Peyer's patch (tissue), 4 donors: ENCODE measurements at places on chromosomes 5 and 9.

- no peaks in the 10 kb centered on the region for H3K4me1 ChIP-seq
- no peak overlapping the region for H3K27ac ChIP-seq
- no peak overlapping the region for H3K4me3 ChIP-seq
- DNase-seq: no peak
- no peaks in the 10 kb centered on the region for H3K36me3 ChIP-seq
These were observed 166.5 kb downstream of the FGF18 start for GRCh38 chr5:171585981-171586380.

GRCh38 chr5:43773478-43773844 lies 170.5 kb downstream of the NNT start:
- no peak overlapping the region for H3K4me3 ChIP-seq
- H3K36me3 ChIP-seq: no peaks in the 10 kb centered on the region
- no peak for DNase-seq
- H3K4me1 ChIP-seq: no peaks in the 10 kb centered on the region
- no peaks in the 10 kb centered on the region for H3K27me3 ChIP-seq
- H3K27ac ChIP-seq: no peak overlapping the region

DNA sequence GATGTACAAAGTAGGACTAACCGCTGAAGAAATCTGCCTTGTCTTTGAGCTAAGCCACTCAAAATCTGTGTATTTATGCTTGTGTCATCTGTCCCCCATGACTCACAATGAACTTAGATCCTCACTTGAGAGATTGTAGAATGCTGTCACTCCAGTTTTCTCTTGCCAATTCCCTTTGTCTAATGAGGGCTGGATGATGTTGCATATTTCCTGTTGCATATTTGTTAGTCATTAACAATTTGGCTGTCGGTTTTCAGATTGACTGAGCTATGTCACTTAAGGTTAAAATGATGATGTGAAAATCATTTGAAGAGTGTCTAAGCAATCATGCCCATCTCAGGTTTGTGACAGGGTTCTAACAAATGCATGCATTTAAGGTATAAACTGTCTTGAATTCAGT lies 481.7 kb downstream of the CDH10 start:
- no peaks in the 10 kb centered on the region for H3K36me3 ChIP-seq

GRCh38 chr9:38294220-38294960 lies 98.1 kb upstream of the ALDH1B1 start:
- no peak for DNase-seq
- no peak overlapping the region for H3K4me3 ChIP-seq
- no peaks in the 10 kb centered on the region for H3K36me3 ChIP-seq
- H3K27ac ChIP-seq: no peak overlapping the region
- H3K27me3 ChIP-seq: no peaks in the 10 kb centered on the region

DNA sequence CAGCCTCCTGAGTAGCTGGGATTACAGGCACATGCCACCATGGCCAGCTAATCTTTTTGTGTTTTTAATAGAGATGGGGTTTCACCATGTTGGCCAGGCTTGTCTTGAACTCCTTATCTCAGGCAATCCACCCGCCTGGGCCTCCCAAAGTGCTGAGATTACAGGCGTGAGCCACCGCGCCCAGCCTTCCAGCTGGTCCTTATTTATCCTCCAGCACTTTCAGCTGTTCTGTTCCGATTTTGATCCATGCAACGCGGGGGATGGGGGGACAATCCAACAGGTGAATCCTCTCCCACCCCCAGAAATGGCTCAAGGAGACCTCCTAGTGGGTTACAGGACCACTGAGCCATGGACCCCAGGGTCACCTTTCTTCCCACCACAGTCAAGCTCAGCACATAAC lies 14.7 kb upstream of the CDKN2AIPNL start:
- no peaks in the 10 kb centered on the region for H3K36me3 ChIP-seq
- DNase-seq: no peak
- H3K27ac ChIP-seq: no peak overlapping the region
- no peaks in the 10 kb centered on the region for H3K27me3 ChIP-seq
- no peak overlapping the region for H3K4me3 ChIP-seq

DNA sequence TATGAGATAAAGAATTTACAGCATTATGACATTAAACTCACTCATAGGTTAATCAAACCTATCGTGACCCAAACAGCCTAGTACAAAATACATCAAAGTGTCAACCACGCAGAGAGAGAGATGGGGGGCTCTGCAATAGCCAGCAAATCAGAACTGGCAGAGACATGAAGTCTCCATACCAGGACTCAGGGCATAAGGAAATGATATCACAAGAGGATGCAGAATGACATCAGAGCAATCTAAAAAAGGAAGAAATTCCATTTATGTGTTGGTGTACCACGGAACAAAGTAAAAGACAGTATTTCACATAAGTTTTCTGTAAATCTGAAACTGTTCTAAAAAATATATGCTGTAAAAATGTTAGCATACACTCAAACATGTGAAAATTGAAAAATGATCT lies 24.6 kb downstream of the BICD2 start:
- H3K27me3 ChIP-seq: no peaks in the 10 kb centered on the region
- H3K36me3 ChIP-seq: no peaks in the 10 kb centered on the region
- no peak for DNase-seq

DNA sequence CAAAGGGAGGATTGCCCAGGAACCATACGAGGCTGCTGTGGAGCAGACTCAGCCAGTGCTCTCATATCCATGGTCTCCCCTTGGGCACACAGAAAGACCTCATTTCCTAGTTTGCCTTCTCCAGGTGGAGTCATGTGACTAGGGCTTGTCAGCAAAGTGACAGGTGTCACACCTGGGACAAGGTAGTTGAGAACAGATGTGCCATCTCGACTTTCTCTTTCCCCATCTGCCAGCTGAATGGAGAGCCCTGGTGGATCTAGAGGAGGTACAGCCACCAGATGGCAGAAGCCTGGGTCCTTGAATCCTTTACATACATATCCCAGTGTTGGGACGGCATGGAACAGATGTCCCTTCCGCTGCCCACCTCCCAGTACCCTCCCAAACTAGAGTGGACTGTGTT lies 42.9 kb upstream of the ALDOB start:
- no peak overlapping the region for H3K27ac ChIP-seq
- H3K27me3 ChIP-seq: no peaks in the 10 kb centered on the region
- no peak for DNase-seq
- no peak overlapping the region for H3K4me3 ChIP-seq
- H3K36me3 ChIP-seq: no peaks in the 10 kb centered on the region
- no peaks in the 10 kb centered on the region for H3K4me1 ChIP-seq

GRCh38 chr9:121557581-121558447 lies 58.2 kb upstream of the GGTA1 start:
- H3K36me3 ChIP-seq: no peaks in the 10 kb centered on the region
- H3K27ac ChIP-seq: peak overlapping the region; percentile 36
- no peak overlapping the region for H3K4me3 ChIP-seq
- H3K4me1 ChIP-seq: no peaks in the 10 kb centered on the region
- H3K27me3 ChIP-seq: no peaks in the 10 kb centered on the region

GRCh38 chr5:855771-856530 lies 5.2 kb upstream of the ZDHHC11 start:
- DNase-seq: no peak
- no peaks in the 10 kb centered on the region for H3K36me3 ChIP-seq
- H3K27ac ChIP-seq: no peak overlapping the region
- H3K4me3 ChIP-seq: no peak overlapping the region

GRCh38 chr9:130143279-130143893 lies 28.8 kb upstream of the NCS1 start:
- H3K4me3 ChIP-seq: no peak overlapping the region
- DNase-seq: no peak
- no peak overlapping the region for H3K27ac ChIP-seq
- no peaks in the 10 kb centered on the region for H3K27me3 ChIP-seq
- H3K36me3 ChIP-seq: no peaks in the 10 kb centered on the region

DNA sequence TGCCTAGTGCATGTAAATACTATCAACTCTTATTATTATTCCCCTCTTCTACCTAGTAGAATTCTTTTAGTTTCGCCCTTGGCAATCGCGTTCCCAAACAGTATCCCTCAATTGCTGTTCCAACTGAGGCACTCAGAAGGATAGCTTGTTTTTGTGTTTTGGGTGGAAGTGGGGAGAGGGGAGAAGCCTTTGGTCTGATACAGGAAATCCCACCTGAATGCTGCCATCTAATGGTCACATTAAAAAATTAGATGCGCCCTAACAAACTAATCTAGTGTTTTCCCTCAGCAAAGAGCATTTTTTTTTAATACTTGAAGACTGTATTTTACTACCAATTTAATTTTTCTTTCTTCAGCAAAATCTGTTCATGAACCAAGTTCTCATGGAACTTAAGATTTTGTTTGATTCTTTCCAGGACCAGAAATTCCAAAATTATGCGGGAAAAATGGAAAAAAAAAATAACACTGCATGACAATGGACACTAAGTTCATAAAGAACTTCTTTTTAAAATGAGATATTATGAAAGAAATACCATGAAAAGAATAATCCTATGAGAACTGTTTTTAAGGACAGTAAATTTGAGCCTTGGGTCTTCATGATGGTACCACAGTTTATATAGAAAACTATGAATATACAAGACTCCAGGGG lies 22.2 kb upstream of the GLDC start:
- no peaks in the 10 kb centered on the region for H3K36me3 ChIP-seq
- no peak overlapping the region for H3K27ac ChIP-seq
- no peak overlapping the region for H3K4me3 ChIP-seq
- no peak for DNase-seq
- no peaks in the 10 kb centered on the region for H3K27me3 ChIP-seq

- no peaks in the 10 kb centered on the region for H3K4me1 ChIP-seq
- no peaks in the 10 kb centered on the region for H3K36me3 ChIP-seq
- DNase-seq: no peak
- no peaks in the 10 kb centered on the region for H3K27me3 ChIP-seq
- H3K4me3 ChIP-seq: no peak overlapping the region
These were observed 26.8 kb downstream of the ZNF346 start for GRCh38 chr5:177049285-177049684.

DNA sequence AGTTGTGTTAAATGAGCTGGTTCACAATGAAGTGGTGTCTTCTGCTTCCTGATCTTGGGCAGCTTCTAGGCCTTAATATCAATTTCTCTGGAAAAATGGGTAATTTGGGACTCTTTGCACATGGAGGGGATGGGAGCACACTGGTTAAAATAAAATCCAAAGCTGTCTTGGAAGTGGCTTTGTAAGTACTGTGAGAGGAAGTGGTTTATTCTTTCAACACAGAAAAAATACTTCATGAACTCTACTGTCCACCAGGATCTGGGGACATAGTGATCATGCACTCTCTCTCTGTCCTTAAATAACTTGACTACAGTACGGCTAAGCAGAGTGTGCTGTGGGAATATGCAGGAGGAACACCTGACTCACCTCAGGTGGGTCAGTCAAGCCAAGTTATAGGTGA lies 2.4 kb downstream of the PCYOX1L start:
- no peak overlapping the region for H3K27ac ChIP-seq
- no peak overlapping the region for H3K4me3 ChIP-seq
- H3K36me3 ChIP-seq: no peaks in the 10 kb centered on the region
- H3K4me1 ChIP-seq: peaks cover 3% of the 10 kb centered on the region
- H3K27me3 ChIP-seq: no peaks in the 10 kb centered on the region

- H3K36me3 ChIP-seq: no peaks in the 10 kb centered on the region
- no peak for DNase-seq
- H3K4me1 ChIP-seq: no peaks in the 10 kb centered on the region
- H3K4me3 ChIP-seq: no peak overlapping the region
These were observed 92.7 kb downstream of the TRIO start for GRCh38 chr5:14235872-14236271.

DNA sequence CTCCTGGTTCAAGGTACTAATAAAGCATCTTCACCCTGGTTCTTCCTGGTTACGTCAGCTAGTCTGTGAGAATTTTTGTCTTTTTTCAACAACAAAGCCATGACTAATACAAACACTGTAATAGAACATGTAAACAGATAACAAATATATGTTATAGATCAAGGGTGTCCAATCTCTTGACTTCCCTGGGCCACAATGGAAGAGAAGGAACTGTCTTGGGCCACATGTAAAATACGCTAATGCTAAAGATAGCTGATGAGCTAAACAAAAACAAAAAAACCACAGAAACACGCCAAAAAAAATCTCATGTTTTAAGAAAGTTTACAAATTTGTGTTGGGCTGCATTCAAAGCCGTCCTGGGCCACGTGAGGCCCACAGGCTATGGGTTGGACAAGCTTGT lies 124.5 kb upstream of the GNA14 start:
- DNase-seq: no peak
- no peaks in the 10 kb centered on the region for H3K4me1 ChIP-seq
- no peak overlapping the region for H3K4me3 ChIP-seq
- no peaks in the 10 kb centered on the region for H3K36me3 ChIP-seq
- H3K27me3 ChIP-seq: no peaks in the 10 kb centered on the region
- no peak overlapping the region for H3K27ac ChIP-seq

- H3K27me3 ChIP-seq: no peaks in the 10 kb centered on the region
- H3K36me3 ChIP-seq: no peaks in the 10 kb centered on the region
- H3K4me1 ChIP-seq: no peaks in the 10 kb centered on the region
- no peak overlapping the region for H3K4me3 ChIP-seq
These were observed 22.3 kb upstream of the SSBP2 start for GRCh38 chr5:81773161-81773560.

DNA sequence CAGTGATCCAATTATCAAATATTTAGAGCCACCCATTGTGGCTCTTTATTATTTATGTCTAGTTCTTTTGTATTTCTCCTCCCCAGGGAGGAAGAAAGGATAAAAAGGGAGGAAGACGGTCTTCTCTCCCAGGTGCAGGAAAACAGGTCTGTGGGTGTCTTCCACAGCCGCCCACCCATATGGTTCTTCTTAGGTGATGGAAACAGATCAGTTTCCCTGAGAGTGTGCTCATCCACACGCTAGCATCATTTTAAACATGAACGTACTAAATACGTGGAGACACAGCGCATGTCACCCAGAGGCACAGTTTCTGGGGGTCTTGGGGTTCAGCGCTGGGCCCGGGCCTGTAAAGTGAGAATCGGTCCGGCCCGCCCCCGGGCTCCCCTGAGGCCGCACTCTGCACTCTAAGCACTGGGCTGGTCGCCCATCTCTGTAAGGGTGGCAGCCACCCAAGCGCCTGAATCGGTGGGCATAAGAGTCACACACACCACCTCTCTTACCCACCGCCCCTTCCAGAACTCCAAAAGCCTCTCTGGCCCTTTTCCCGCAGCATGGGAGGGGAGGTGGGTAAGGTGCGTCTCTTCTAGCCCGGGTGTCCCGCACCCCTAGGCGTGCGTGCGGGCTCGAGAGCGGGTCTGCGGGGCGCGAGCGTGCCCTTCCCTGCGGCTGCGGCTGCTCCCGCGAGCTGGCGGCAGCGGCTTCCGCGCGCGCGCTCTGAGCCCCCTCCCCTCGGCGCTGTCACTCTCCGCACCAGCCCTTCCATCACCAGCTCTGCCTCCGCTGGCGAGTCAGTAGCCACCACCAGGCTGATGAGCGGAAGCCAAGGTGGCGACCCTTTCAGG lies 1.3 kb downstream of the PTCH1 start:
- no peaks in the 10 kb centered on the region for H3K4me1 ChIP-seq
- no peak for DNase-seq
- no peaks in the 10 kb centered on the region for H3K36me3 ChIP-seq
- no peaks in the 10 kb centered on the region for H3K27me3 ChIP-seq
- H3K4me3 ChIP-seq: peak overlapping the region; percentile 83
- H3K27ac ChIP-seq: peak overlapping the region; percentile 87

GRCh38 chr5:67976891-67977601 lies 238.5 kb upstream of the PIK3R1 start:
- H3K36me3 ChIP-seq: no peaks in the 10 kb centered on the region
- H3K27ac ChIP-seq: no peak overlapping the region
- H3K4me1 ChIP-seq: no peaks in the 10 kb centered on the region
- no peak overlapping the region for H3K4me3 ChIP-seq
- H3K27me3 ChIP-seq: no peaks in the 10 kb centered on the region

GRCh38 chr5:73623901-73624404 lies 2.0 kb upstream of the ARHGEF28 start:
- H3K4me1 ChIP-seq: no peaks in the 10 kb centered on the region
- H3K27ac ChIP-seq: no peak overlapping the region
- no peak overlapping the region for H3K4me3 ChIP-seq
- no peaks in the 10 kb centered on the region for H3K36me3 ChIP-seq
- H3K27me3 ChIP-seq: no peaks in the 10 kb centered on the region
- DNase-seq: no peak
